ENCODE measurements at places on chromosomes 12 and 14.
A peak's percentile ranks its signal among the peaks of the same experiment; 100 is the strongest.

GRCh38 chr12:7716381-7716780 lies 5.1 kb downstream of the DPPA3 start:
- no peak for DNase-seq

DNA sequence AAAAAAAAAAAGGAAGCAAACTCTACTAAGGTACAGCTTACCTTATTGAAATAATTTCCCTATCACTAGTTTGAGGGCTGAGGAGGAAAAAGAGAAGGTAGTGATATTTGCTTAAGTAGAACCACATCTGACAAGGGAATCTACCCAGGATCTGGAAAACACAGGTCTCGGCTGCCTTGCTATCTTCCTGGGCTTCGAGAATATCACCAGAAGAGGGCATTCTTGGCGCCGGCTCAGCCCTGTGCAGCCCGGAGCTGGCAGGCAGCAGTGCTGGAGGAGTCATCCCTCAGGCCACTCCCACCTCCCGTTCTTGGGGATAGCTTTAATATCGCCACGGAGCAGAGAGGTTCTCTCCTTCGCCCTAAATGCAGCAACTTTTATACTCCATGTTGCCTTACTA lies 1181.2 kb downstream of the VRK1 start:
- DNase-seq, result peak; percentile 75

DNA sequence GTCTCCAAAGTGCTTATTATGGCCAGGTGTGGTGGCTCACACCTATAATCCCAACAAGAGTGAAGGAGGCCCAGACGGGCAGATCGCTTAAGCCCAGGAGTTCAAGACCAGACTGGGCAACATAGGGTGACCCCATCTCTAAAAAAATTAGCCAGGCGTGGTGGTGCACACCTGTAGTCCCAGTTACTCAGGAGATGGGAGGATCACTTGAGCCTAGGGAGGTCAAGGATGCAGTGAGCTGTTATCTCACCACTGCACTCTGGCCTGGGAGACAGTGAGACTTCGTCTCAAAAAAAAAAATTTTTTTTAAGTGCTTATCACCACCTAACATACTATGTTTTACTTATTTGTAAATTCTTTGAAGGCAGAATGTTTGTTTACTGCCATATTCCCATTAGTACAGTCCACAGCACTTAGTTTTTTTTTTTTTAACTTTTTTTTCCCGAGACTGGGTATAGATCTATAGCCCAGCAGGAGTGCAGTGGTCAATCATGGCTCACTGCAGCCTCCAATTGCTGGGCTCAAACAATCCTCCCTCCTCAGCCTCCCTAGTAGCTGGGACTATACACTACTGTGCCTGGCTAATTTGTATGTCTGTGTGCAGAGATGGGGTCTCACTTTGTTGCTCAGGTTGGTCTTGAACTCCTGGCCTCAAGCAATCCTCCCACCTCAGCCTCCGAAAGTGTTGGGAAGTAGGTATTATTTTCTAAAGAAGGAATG lies 4.7 kb upstream of the KANSL2 start:
- DNase-seq, result no peak

GRCh38 chr14:100268591-100269207 lies 29.8 kb downstream of the YY1 start:
- no peak for DNase-seq

DNA sequence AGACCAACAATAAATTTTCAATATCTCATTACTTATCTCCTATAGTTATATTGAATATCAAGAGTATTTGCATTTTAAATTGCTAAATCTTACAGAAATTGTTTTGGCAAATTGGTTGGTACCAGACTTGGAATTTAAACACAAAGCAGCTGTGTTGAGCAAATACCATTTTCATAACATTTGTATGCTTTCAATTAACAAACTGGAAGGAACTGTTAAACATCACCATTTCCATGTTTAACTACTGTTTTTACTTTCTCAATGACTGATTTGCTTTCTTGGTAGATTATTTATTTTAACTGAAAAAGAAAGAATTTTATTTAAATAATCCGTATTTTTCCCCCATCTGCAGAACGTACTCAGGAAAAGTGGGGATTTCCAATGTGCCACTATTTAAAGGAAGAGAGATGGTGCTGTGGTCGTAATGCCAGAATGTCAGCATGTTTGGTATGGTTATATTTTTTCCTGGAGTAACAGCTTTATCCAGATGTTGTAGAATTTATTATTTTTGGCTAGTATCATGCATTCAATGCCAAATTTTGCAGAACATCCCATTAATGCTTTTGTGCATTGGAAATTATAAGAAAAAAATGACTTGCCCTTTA lies 72.3 kb downstream of the METTL25 start:
- DNase-seq, result no peak

GRCh38 chr12:24881227-24881626 lies 67.7 kb downstream of the BCAT1 start:
- DNase-seq, result no peak

Data from fibroblast of upper back skin (primary cell).